ENCODE measurements at places on chromosomes 2 and 18. TPM values are rescaled to one million over a fixed set of nuclear protein-coding genes. Genes with fewer than 3 reads are reported as not detected.

The AGXT gene
- polyA plus RNA-seq, result not detected

The TRIM43 gene
- polyA plus RNA-seq, result not detected

The MCFD2 gene
- polyA plus RNA-seq, result 236 TPM

The ZNF142 gene
- 7.1 TPM for polyA plus RNA-seq

The MREG gene
- 1.7 TPM for polyA plus RNA-seq

Data from BJ (cell line).